RPMI7951 (cell line): ENCODE measurements at places on chromosomes 2 and 18. TPM values are rescaled to one million over a fixed set of nuclear protein-coding genes. Genes with fewer than 3 reads are reported as not detected.

The LOXHD1 gene
- total RNA-seq: not detected in 2 replicates

The LBH gene
- 5.1 and 6.4 TPM in 2 replicates for total RNA-seq

The DSG2 gene
- 0.10 and 0.24 TPM in 2 replicates for total RNA-seq

The ESCO1 gene
- total RNA-seq: 13.9 and 17.1 TPM in 2 replicates

The GCG gene
- total RNA-seq: 0.24 and 0.39 TPM in 2 replicates

The GAD1 gene
- total RNA-seq: 3.9 and 6.7 TPM in 2 replicates

The KIAA2012 gene
- total RNA-seq: under 0.01 TPM in 1 of 2 replicates, not detected in the other

The CYTIP gene
- total RNA-seq: 0.72 and 1.8 TPM in 2 replicates

The NCKAP1 gene
- total RNA-seq: 182 and 188 TPM in 2 replicates

The CAPG gene
- 5.2 and 8.5 TPM in 2 replicates for total RNA-seq

DNA sequence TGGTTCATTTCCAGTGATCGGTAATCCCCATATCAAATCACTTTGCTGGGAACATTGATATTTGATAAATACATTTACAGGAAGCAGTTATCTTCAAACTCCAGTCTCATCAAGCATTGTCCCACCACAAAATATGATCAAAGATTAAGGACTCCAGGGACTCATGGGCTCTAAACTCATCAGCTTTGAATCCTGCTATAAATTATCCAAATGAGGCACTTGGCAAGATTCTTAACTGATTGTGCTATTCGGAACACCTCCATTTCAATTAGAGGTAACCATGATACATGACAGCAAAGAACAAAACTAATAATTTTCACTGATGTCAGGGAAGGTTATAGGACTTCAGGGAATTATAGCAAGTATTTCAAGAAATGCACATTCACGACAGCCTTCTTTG is 1088.1 kb upstream of the PIK3C3 start:
- no peak for DNase-seq

DNA sequence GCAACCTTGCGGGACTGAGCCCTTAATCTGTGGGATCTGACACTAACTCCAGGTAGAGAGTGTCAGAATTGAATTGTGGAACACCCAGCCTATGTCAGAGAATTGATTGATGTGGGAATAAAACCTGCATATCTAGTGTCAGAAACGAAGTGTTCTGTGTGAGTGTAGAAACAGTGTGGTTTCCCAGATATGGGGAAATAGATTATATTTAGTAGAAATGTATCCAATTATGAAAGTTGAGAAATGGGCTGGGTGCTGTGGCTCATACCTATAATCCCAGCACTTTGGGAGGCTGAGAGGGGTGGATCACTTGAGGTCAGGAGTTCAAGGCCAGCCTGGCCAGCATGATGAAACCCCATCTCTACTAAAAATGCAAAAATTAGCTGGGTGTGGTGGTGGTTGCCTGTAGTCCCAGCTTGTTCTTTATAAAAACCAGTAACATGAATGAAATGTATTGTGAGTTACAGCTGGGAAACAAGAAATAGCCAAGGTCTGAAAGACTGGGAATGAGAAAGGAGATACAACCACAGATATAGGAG is 4.3 kb upstream of the TP53I3 start:
- no peak for DNase-seq

DNA sequence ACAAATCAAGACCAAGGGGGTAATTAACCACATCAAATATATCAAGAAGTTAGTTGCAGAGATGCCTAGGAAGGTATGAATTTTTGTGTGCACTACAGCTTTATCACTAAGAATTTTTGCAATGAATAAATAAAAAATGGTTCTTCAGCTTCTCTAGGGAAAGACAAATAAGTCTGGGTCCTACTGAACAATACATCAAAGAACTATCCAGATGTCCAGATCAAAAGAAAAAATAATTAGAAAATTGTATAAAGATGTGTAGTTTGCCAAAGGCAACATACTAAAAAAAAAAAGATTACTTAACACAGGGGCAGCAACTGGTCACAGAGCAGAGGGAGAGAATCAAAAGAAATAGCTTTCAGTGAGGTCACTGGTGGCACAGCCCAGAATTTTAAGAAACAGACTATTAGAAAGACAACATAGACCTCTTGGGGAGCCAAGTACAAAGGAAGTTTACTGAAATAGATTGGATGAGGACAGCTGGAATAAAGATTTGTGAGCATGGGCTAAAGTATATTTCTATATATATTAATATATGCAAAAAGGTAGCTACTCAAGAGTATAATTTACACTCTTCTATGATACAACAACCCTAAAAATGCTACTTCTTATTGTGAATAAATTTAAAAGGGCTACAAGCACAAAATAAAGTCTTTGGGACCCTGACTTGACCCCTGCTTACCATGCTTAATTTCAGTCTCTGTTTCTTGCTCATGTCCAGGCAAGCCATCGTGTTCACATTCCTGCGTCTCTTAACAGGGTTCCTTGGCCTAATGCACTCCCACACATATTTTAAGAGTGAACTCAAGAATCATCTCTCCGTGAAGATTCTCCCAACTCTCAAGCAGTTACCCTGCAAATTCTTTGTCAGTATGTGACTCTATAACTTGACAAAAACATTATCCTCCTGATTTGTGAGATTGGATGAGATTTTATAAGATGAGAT is 99.0 kb upstream of the GRB14 start:
- DNase-seq: peak; percentile 24

DNA sequence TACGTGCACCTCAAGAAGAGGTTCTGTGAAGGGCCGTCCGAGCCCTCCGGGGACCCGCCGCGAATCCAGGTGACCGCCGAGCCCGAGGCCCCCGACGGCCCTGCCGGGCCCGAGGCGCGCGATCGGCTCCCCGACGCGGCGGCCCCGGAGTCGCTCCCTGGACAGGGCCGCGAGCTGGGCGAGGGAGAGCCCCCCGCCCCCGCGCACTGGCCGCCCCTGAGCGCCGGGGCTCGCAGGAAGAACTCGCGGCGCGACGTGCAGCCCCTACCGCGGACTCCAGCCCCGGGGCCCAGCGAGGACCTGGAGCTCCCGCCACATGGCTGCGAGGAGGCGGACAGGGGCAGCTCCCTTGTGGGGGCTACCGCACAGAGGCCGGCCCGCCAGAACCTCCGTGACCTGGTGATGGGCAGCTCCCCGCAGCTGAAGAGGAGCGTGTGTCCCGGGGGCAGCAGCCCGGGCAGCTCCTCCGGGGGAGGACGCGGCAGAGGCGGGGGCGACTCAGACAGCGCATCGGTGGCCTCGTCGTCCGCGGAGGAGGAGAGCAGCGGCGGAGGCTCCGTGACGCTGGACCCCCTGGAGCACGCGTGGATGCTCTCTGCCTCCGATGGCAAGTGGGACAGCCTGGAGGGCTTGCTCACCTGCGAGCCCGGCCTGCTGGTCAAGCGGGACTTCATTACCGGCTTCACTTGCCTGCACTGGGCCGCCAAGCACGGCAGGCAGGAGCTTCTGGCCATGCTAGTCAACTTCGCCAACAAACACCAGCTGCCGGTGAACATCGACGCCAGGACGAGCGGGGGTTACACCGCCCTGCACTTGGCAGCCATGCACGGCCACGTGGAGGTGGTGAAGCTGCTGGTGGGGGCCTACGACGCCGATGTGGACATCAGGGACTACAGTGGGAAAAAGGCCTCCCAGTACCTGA is 812 bp downstream of the SOWAHC start:
- DNase-seq: peak; percentile 9

DNA sequence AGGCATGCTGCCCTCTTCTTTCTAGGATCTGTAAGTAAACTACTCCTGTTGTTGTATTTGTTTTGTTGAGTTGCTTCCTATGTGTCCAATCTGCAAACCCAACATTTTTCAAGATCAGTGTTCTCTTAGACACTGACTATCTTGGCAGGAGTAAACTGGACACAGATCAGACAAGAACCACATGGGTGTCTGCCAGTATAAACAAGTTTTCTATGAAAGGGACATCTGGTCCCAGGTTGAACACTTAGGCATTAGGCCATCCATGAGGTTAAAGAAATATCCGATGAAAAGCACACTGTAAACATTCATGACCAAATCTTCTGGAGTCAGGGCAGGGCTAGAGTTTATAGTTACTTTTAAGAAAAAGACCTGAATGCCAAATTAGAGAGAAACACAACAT is 441.8 kb downstream of the NYAP2 start:
- DNase-seq: peak; percentile 75

- no peak for DNase-seq
Measured at GRCh38 chr2:241980193-241980592, 110.7 kb downstream of the RTP5 start.

GRCh38 chr2:234825616-234826015 is 126.2 kb upstream of the SH3BP4 start:
- no peak for DNase-seq

GRCh38 chr2:36770542-36771287 is 74.2 kb downstream of the VIT start:
- peak; percentile 63 for DNase-seq

DNA sequence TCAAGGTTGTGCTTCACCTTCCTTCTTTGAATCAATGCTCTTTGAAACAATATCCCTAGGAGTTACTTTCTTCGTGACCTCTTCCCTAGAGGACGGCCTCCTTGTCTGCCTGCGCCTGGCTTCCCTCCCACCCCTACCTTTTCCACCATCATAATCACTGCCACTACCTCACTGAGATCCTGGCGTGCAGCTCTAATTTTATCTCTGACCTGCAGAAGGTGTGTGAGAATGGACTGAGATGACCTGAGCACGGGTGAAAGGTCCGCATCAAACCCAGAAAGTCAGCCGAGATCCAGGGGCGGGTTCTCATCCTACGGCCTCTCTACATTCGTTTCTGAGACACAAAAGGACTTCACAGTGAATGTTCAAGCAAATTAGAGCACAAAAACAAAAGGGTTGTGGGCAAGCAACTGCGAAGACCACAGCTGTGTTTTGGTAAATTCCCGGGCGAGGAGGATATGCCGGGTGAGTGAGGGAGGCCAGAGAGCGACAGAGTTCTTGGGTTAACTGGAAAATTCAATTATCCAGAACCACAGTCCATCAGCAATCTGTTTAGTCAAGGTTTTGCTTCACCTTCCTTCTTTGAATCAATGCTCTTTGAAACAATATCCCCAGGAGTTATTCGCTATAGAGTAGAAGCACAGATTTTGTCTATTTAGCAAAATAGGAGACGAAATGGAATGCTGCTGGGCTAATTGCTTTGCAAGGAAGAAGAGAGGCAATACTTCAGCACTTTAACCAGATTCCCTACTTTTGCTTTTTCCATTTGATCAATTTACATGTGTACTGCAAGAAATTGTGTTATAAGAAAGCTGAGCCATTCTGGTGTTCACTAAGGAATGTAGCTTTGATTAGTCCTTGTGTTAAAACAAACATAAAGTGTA is 212.6 kb downstream of the ACKR3 start:
- DNase-seq: no peak

DNA sequence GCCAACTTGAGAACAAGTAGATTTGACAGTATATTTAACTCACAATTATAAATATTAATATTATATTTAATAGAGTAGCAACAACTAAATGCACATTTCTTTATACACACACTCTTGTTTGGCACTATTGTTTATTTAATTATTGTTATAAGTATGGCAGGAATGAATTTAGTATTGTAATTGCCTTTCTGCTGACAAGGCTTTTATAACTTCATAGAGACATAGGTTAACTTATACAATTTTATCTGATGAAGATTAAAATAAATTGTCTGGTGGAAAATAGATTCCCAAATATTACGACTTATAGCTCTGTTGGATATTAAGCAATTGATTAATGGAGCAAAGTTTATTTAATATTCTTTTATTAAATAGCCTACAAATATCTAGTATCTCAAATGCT is 347.9 kb upstream of the CDH19 start:
- DNase-seq: no peak

DNA sequence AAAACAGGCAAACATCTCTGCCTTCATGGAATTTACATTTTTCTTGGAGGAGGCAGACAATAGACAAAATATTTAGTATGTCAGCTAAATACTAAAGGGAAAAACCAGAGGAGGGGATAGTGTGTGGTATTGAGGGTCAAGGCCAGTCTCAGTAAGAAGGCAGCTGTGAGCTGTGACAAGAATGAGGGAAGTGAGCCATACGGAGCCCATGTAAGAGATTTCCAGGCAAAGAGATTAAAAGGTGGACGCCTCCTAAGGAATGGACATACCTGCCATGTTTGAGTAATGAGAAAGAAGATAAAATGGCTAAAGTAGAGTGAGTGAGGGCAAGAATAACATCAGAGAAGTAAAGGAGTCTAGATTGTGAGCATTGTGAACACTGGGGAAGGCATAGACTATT is 2.2 kb upstream of the SCN2A start:
- no peak for DNase-seq

GRCh38 chr2:71072492-71072891 is 4.0 kb downstream of the NAGK start:
- DNase-seq: no peak

GRCh38 chr2:190927301-190927700 is 46.7 kb downstream of the GLS start:
- DNase-seq: peak; percentile 42

DNA sequence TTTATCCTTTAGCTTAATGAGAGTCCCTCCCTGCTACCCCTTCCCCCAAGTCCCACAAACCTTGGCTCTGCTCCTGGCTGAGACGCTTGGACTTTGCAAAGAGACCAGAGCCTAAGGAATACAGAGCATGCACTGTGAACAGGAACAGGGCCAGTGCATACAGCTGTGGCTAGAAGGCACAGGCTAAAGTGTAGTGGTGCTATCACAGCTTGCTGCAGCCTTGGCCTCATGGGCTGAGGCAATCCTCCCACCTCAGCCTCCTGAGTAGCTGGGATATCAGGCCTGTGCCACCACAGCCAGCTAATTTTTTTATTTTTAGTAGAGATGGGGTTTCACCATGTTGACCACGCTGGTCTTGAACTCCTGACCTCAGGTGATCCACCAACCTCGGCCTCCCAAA is 39.5 kb upstream of the ASXL2 start:
- no peak for DNase-seq

DNA sequence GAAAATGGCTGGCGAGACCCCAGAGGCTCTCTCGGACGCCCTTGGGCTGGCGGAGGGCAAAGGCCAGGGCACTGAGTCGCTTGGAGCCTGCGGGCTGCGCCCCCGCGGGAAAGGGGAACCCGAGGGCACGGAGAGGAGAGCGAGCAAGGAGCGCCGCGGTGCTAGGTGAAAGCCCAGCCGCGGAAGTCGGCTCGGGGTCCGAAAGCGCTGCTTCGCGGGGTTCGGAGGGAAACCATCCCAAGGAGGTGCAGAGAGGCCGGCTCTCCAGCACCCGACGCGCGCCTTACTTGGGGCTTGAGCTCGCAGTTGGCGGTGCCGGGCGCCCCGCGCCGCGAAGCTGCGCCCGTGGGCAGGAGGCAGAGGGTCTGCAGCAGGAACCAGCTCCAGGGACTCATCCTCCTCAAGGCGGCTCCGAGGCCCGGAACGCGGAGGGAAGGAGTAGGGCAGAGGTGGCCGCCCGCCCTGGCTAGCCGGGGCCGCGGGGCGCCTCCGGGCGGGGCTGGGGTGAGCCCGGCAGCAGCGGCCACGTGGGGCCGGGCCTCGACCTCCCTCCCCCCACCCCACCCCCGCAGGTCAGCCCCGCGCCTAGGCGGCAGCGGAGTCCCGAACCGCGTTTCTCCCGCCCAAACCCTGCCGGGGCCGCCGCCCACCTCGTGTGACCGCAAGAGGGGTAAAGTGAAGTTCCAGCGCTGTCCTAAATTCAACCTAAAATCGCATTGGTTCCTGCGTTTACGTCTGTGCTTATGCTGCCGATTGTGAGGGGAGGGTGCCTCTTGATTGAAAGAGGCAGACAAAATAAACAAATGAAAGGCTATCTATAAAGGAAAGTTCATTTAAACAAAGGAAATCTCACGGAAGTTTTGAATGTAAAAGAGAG is at the start of gene TRABD2A:
Gene TRABD2A, minus strand, starts transcription at position 440 of the 877 bp plus-strand sequence. Its CDS starts 45 bp downstream, at position 395.
- DNase-seq: peak; percentile 16

- DNase-seq: no peak
Measured at GRCh38 chr2:55296393-55296792, 27.4 kb upstream of the MTIF2 start.
